ENCODE measurements at places on chromosomes 6 and 20.

- peak; percentile 77 for DNase-seq
These were observed 106.9 kb downstream of the IPCEF1 start for GRCh38 chr6:154249499-154250298.

DNA sequence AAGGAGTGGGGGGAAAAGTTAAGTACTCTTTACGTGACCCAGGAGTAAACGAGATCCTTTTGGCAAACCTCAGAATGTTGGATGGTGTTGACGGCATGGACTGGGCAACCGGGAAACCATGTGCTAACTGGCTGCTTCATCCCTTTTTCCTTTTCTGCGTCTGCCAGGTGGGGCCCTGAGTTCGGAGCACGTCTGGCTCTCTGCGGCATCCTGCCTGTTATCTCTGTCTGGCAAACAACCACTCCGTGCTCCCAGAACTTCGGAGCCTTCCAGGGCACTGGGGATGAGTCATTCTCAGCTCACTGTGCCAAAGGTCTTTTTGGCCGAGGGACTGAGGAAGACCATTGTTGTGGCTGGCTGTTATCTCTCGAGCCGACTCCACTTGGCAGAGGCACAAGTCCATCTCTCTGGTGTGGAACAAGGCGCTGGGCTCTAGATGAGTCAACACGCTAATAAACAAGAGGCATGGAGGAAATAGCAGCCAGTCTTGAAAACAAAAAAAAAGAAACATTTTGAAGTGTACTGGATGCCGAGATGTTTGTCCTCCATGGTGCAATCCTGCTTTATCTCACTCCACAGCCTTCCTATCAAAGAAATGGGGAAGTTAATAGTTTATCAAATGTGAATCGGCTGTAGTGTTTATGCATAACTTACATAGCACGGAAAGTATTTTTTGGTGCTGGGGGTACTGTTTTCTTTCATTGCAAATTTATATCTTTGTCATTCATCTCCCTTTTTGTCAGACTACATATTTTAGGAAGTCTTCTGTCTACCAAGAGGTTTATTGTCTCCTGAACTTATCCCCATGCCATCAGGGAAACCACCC lies 64.6 kb upstream of the TXNDC5 start:
- no peak for DNase-seq

- no peak for DNase-seq
These were observed 608.4 kb downstream of the EPHA7 start for GRCh38 chr6:92810913-92811312.

GRCh38 chr6:132364306-132365074 lies 36.8 kb downstream of the MOXD1 start:
- no peak for DNase-seq

DNA sequence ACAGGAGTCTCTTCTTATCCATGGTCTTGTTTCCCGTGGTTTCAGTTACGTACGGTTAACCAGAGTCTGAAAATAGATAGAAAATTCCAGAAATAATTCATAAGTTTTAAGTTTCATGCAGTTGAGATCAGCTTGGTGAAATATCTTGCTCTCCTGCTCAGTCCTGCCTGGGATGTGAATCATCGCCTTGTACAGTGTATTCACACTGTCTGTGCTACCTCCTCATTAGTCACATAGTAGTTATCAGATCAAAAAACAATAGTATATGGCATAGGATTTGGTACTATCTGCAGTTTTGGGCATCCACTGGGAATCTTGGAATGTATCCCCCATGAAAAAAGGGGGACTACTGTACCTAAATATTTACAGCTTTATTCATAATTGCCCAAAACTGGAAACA lies 22.7 kb upstream of the MOCS1 start:
- no peak for DNase-seq

- no peak for DNase-seq
These were observed 14.6 kb downstream of the EEF1A1 start for GRCh38 chr6:73506246-73506645.

GRCh38 chr20:22540832-22541231 lies 43.5 kb downstream of the FOXA2 start:
- DNase-seq: no peak

DNA sequence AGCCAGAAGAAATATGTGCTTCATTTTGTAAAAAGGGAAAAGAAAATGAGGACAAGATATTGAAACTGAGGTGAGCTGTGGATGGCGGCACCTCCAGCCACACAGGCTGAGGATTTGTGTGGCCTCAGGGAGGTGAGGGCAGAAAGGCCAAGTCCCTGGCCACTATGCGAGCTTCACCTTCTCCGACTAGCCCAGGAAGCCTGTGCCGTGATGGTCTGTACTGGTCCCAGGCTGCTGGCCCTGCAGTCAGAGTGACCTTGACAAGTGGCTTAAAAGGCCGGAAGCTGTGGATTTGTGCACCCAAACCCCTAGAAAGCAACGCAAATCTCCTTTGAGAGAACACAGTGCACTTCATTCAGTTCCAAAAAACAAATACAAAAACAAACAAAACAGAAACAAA lies 48.1 kb downstream of the WDR27 start:
- DNase-seq: no peak

GRCh38 chr20:51710361-51710894 lies 57.8 kb downstream of the ATP9A start:
- DNase-seq: no peak

DNA sequence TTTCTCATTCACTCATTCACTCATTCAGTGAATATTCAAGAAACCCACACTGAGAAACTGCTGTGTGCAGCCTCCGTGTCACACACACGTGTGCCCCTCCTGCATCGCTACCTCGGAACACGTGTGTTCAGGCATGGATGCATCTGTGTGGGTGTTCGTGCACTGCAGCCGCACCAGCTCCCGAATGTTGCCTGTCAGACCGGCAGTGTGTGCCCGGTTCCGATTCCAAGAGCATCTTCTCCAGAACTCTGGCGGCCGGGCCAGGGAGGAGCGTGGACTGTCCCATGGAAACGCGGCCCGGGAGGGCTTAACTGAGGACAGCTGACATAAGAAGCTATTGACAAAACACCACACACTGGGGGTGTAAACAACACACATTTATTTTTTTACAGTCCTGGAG lies 216.0 kb downstream of the DLL1 start:
- no peak for DNase-seq

DNA sequence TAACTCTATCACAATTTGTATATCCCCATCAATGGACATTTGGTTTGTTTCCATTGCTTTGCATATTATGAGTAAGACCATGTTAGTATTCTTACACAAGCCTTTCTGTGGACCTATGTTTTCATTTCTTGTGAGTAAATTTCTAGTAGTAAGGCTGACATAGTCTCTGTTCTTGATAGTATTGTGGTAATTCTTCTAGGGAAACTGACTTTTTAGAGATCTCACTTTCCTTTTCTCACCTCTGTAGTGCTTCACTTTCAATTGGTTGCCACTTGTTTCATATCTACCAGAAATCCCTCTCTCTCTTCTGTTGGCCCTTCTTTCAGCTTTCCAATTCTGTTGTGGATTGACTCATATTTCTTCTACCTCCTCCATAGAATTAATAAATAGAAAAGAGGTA lies 8.5 kb downstream of the ISM1 start:
- DNase-seq: peak; percentile 50
